AG04450 (cell line): ENCODE measurements at places on chromosomes 4 and X.

GRCh38 chr4:39657465-39657864 is 18.8 kb upstream of the SMIM14 start:
- no peak for DNase-seq

DNA sequence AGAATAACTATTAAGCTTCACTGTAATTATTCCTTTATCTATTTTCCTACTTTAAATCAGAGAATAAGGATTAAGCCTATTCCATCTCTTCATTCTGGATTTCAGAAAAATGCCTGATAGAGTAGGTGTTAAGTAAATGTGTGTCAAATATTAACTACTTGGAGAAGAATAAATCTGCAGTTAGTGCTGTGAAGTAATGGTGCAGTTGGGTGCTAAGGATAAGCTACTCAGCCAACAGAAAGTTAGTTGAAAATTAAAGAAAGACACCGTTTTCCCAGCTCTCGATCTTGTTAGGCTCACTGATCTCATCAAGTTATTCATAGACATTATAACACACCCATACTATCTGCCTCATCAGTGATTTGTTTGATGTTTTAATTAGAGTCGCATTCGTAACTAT is 7.1 kb downstream of the PF4V1 start:
- DNase-seq, result no peak

DNA sequence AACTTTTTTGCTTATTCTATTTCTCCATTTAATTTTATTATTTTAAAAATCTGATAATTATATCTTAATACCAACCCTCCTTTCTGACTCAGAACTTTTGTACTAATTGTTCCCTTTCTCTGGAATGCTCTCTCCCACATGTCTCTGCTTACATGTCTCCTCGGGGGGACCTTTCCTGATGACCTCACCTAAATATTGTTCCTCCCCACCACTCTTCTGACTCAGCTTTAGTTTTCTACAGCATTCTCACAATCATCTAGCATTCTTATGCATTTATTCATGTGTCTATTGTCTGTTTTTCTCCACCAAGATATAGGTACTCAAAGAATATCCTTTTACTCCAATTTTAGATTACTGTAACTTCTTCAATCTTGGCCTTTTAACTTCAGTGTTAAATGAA is 128.7 kb downstream of the MSL3 start:
- DNase-seq, result no peak

- no peak for DNase-seq
Observed at GRCh38 chr4:177235026-177235425, 74.6 kb upstream of the NEIL3 start.

DNA sequence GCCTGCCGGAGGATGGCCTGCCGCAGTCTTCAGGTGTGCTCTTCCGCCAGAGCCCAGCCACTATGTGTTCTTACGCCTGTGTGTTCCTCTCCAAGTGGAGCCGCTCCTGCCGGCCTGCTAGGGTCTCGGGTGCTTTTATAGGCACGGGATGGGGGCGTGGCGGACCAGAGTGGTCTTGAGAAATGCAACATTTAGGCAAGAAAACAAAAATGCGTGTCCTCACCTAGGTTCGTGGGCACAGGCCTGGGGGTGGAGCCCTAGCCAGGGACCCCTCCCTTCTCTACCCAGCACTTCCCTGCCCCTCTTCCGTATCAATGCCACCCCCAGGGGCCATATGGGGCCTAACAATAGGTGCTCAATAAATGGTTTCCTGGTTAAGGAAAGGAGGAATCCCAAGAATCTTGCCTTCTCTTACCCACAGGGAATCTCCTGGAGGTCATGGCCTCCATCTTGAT is 34.4 kb upstream of the LRBA start:
- no peak for DNase-seq

- no peak for DNase-seq
Observed at GRCh38 chr4:123356921-123357320, 39.7 kb upstream of the SPRY1 start.

DNA sequence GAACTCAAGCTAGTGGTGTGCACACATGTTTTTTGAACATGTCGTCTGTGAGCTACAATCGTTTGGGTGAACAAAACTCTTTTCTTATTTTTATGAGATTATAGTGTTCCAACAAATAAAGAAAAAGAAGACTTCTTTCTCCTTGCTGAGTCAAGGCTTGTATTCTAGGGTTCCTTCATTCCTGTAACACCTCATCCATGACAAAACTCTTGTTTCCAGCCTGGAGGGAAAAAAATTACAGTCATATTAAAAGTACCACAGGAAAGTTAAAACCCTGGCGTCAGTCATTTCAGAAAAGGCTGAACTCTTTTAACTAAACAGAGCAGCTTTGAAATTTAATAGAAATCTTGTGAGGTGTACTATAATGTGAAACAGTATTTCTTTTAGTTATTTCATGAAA is 79.2 kb upstream of the BOD1L1 start:
- no peak for DNase-seq

DNA sequence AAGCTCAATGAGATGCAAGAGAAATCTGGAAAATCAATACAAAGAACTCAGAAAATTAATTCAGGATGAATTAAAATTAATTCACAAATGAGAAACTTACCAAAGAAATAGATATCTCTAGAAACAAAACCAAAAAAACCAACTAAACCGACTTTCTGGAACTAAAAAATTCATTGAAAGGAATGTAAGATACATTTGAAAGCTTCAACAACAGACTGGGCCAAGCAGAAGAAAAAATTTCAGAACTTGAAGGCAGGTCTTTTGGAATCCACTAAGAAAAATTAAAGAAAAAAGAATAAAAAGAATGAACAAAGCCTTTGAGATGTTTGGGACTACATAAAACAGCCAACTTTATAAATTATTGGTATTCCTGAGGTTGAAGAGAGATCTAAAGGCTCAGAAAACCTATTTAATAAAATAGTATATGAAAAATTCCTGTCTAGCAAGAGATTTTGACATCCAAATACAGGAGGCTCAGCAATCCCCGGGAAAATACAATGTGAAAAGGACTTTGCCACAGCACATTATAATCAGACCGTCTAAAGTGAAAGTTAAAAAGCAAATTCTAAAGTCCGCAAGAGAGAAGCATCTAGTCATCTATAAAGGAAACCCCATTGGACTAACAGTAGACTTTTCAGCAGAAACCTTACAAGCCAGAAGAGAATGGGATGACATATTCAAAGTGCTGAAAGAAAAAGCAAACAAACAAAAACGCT is 44.2 kb downstream of the NAT8L start:
- DNase-seq, result no peak

GRCh38 chr4:6905516-6906445 is 3.8 kb upstream of the TBC1D14 start:
- DNase-seq, result no peak

DNA sequence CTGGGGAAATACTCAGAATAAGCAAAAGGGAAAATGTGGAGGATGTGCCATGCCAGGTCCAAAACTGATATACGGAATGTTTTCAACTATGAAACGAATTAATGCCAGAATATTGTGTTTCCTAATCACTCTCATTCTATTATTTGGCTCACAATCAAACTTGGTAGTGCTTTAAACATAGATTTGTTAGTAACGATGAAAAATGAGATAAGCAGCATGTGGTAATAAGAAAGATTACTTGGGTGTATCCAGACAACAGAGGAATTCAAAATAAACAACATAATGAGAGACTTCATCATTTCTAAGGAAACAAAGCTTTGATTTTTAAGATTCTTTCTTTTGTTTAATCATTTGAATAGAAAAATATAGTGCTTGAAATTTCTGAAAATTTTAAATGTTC is 237.3 kb downstream of the TACR3 start:
- no peak for DNase-seq

DNA sequence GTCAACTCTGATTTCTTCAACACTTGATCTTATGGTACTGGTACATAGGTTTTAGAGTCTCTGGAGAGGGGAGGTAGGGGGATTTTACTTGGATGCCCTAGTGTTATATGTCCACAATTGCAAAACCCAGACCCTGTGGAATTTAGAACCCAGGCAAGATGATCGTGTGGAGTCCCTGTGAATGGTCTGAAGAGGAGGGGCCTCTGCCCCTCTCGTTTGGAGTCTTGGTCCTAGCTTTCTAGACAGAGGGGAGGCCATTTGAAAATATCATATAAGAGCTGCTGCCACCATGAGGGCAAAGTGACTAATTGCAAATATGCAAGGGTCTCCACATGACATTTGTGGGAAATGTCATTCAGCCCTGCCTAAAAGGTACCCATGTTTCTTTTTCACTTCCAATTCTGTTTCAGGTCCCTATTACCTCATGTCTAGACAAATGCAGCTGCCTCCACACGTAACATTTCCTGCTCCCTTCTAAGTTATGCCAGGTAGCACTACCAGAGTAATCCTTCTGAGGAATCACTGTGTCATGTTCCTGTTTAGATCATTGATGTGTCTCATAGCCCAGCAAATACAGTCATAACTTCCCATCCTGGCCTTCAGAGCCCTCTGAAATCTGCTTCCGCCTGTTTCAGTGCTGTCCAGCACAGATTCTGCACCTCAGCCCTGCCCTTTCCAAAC is 126.8 kb downstream of the KLHL8 start:
- no peak for DNase-seq

GRCh38 chr4:187663076-187663475 is 332.5 kb upstream of the ZFP42 start:
- DNase-seq, result no peak

DNA sequence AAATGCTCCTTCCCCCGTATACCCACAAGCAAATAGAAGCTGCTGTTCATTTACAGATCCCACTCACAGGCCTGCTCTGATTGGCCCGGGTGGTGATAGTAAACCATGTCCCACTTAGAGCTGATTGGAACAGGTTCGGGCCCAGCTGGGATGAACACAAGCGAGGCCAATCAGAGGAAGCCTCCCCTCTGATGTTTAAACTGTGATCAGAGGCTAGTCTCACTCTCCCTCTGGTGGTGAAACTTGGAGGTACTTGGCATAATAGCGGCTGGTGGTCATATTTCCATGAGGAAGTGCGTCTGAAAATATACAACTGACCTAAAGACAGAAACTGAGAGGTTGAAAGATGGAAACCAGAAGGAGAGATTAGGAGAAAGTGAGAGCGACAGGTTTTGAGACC is 51.5 kb upstream of the TRPC3 start:
- no peak for DNase-seq

DNA sequence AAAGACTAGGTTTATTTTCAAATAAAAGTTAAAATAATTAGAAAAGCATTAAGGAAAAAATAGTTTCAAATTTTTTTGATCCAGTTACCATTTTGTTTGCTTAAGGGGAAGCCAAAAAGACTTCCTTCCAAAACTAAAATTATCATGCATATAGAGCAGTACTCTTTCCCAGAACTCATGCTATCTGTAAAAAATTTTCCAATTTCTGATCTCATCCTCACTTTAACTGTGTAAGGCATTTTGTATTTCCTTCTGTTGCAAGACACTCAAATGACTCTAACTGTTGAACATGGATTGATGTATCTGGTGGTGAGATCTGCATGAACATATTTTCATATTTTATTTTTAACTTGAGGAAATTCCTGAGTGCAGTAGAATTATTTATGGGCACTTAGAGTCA is 150.1 kb downstream of the ADAM29 start:
- no peak for DNase-seq

DNA sequence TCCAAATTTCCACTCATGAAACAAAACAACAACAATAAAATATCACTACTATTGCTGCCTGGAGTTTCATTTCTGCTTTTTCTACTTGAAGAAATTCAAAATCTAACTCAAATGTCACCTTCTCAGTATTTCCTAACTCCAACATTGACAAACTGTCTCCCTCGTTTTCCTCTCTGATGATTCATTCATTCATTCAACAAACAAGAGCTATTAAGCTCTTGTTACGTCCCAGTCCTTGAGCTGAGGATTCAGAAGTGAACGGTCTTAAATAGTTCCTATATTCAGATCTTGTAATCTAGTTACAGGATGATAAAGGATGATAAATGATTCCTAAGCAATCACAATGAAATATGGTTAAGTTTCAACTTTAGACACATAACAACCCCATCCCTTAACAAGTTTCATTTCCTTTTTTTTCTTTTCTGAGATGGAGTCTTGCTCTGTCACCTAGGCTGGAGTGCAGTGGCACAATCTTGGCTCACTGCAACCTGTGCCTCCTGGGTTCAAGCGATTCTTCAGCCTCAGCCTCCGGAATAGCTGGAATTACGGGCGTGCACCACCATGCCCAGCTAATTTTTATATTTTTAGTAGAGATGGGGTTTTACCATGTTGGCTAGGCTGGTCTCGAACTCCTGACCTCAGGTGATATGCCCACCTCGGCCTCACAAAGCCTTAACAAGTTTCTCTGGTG is 1.7 kb downstream of the SLC9B2 start:
- no peak for DNase-seq

- no peak for DNase-seq
Observed at GRCh38 chrX:106246511-106246910, 78.4 kb downstream of the PWWP3B start.

- no peak for DNase-seq
Observed at GRCh38 chr4:81472281-81473182, 825 bp upstream of the RASGEF1B start.

DNA sequence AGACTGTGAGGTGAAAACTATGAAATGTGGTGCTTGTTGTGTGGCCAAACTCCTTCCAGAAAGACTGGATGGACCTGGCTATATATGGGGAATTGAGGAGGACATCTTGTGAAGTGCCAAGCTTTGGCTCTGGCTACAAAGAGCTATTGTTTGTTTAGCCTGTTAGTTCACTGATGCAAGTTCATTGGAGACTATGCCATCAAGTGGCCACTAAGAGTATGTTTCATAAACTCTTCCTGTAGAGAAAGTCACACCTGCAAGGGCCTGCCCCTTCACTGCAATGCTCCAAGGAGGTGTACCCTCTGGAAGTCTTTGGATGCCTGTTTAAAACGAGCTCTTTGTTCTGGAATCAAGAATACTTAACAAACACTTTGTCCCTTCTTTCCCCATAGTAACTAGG is 382.0 kb downstream of the GABRG1 start:
- DNase-seq, result no peak

- DNase-seq, result no peak
Observed at GRCh38 chr4:108854786-108855185, 91.9 kb upstream of the ETNPPL start.

GRCh38 chr4:98663226-98664006 is 5.0 kb upstream of the TSPAN5 start:
- DNase-seq, result no peak

- no peak for DNase-seq
Observed at GRCh38 chrX:7068939-7069367, 78.6 kb upstream of the STS start.

- DNase-seq, result peak; percentile 13
Observed at GRCh38 chr4:149961876-149962597, 116.2 kb upstream of the DCLK2 start.

DNA sequence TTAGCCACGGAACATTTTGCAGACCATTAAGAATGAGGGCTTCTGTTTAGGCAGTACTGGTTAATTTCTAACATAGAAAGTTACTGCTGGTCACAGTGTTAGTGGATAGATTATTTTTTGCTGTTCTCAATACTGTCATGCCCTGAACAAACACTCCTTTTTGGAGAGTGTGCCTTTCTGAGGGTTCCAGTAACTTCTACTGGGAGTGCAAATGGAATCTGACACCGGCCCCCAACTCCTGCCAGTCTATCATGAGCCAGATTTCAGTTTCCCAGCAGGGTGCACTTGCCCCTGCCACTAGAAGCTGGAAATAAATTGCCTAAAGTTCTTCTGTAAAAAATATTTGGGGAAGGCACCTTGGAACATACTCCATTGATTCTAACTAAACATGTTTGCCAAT is 224.4 kb upstream of the GPC4 start:
- no peak for DNase-seq
